ENCODE measurements at places on chromosomes 12 and 14.

DNA sequence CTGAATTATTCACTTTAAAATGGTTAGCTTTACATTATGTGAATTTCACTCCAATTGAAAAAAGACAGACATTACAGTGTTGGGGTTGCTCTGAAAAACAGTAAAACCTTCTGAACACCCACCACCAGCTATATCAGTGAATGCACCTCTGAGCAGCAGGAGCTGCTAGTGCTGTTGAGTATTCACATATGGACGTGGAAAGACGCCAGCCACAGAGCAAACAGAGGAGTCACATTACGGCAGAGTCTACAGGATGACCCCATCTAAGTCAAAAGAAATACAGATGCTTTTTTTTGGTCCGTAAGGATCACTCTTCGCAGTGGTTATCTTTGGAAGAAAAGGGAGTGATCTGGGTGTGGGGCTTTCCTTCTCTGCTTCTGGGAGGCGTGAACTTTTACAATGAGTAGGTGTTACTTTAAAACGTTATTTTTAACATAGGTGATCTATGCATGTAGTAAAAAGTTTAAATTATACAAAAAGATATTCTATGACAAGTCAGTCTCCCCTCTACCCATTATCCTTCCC is 4.5 kb downstream of the HVCN1 start:
- no peaks in the 10 kb centered on the region for H3K4me1 ChIP-seq
- no peaks in the 10 kb centered on the region for H3K36me3 ChIP-seq
- peaks cover 4% of the 10 kb centered on the region for H3K27me3 ChIP-seq
- no peak overlapping the region for H3K27ac ChIP-seq
- no peak overlapping the region for H3K4me3 ChIP-seq
- DNase-seq = no peak

GRCh38 chr12:40551466-40551865 is 140.8 kb upstream of the CNTN1 start:
- no peaks in the 10 kb centered on the region for H3K4me1 ChIP-seq
- H3K36me3 ChIP-seq = no peaks in the 10 kb centered on the region
- no peak for DNase-seq
- no peaks in the 10 kb centered on the region for H3K27me3 ChIP-seq
- no peak overlapping the region for H3K4me3 ChIP-seq
- no peak overlapping the region for H3K27ac ChIP-seq

DNA sequence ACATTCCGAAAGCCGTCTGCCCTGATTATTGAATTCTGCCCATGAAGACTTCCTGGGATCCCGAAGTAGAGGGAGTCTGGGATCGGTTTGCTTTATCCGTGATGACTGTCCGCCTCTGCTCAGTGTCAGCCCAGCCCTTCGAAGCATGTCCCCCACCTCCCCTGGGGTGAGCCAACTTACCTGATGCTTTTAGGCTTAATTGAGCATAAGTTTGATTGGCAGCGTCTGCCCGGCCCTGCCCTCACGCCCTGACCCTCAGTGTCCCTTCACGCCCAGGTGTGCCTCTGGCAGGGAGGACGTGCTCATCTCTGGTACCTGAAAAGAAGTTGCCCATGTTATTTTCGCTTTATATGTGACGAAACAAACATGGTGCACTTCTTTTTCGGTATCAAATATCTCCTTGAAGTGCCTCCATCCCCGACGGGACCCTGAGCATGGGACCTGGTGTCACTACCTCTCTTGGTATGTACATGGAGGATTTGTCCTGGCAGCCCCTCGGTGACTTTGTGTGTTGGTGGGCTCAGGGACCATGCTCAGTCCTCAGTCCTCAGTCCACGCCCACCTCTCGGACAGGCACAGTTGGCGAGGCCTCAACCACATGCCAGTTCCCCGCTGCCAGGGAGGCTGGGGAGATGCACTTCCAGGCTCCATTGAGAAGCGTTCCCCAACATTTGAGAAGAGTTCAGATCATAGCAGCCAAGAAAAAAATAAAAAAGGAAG is 130.1 kb upstream of the RTL1 start:
- no peaks in the 10 kb centered on the region for H3K36me3 ChIP-seq
- H3K4me1 ChIP-seq = no peaks in the 10 kb centered on the region

- DNase-seq = no peak
- no peak overlapping the region for H3K4me3 ChIP-seq
- H3K36me3 ChIP-seq = no peaks in the 10 kb centered on the region
- H3K27ac ChIP-seq = no peak overlapping the region
Measured at GRCh38 chr14:99986396-99986795, 78.8 kb upstream of the EVL start.

All from Panc1 (cell line).